ENCODE measurements at places on chromosomes 6 and 20.
A peak's percentile ranks its signal among the peaks of the same experiment; 100 is the strongest.

DNA sequence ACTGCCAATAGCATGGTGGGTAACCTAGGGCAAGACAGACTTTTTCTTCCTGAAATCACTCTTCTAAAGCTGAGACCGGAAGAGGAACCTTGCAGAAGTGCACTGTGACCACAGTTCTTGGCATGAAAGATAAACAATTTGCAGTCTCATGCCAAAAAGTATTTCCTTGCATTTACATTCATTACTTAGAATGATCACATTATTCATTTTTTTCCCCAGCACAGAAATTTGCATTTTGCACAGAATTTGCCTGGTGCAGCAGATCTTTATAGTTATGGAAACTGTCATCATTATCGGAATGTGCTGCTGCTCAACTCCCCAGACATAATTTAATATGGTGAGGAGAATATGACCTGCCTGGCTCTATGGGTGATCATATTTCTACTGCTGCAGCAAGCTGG is 42.2 kb upstream of the EDN3 start:
- DNase-seq, result no peak

GRCh38 chr6:113824411-113824810 is 32.7 kb upstream of the MARCKS start:
- DNase-seq, result no peak

DNA sequence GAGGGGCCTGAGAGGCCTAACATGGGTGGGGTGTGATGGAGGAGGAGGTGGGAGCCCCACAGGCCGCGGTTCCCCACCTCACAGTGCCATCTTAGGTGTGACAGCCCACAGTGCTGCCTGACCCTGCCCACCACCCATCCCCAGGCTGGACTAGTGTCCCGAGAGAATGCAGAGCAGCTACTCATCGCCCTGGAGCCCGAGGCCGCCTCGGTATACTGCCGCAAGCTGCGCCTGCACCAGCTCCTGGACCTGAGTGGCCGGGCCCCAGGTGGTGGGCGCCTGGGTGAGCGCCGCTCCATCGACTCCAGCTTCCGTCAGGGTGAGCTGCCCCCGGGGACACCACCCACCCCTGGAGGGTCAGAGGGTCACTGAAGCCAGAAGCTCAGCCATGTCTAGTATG is 15.6 kb downstream of the HSPA12B start:
- DNase-seq, result no peak

- no peak for DNase-seq
Measured at GRCh38 chr6:75143191-75143590, 62.7 kb downstream of the COL12A1 start.

DNA sequence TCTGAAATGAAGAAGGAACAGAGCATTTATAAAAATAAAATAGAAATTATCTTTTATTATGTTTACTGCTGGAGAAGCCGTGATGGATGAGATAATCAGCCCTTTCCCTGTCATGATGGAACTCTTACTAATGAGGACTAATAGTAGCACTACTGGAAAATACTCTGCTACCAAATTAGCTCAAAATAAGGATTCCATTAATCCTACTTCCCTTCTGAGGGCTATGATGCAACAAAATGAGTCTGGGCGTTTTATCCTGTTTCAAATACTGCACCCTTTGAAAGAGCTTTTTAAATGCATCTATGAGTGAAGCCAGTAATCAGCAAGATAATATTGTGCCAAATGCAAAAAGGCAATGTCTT is 59.3 kb upstream of the CARMIL1 start:
- DNase-seq, result no peak

DNA sequence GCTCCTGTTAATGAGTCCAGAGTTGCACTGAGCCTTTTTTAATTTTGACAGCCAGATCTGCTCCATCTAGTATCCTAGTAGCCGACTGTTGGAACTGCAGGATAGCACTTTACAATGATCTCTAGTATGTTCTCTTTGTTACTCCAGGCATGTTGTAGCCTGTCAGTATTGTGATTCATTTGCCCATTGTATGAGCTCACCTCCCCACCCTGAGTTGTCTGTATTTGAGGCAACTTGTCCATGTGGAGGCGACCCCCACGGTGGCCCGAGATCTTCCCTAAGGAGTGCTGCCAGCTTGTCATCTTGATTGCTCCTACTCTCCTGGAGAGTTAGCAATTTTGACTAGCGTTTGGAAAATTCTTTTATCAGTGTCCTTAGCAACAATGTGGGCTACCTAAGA is 67.2 kb downstream of the DHX35 start:
- DNase-seq, result no peak

DNA sequence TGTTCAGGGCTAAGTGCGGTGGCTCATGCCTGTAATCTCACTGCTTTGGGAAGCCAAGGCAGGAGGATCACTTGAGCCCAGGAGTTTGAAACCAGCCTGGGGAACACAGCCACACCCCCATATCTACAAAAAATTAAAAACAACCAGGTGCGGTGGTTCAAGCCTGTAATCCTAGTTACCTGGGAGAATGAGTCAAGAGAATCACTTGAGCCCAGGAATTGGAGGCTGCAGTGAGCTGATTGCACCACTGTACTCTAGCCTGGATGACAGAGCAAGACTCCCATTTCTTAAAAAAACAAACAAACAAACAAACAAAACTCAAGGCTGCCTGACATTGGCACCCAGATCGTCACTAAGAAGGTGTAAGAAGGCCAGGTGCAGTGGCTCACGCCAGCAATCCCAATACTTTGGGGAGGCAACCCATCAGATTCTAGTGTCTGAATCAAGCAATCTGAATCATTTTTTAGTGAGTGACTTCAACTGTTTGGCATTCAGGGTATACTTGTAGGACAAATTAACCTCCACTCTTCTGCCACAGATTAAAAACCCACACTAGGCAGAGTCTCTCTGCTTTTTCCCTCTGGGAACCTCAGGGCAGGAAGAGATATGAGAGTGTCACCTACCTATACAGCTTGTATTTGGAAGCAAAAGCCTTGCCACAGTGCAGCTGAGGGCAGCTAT is 6.1 kb downstream of the PLAGL2 start:
- no peak for DNase-seq

- DNase-seq, result peak; percentile 3
Measured at GRCh38 chr6:139500977-139501376, 126.5 kb upstream of the CITED2 start.
